Stimulated activated CD4-positive, alpha-beta T cell treated with anti-CD3 and anti-CD28 coated beads, Interleukin-1b, Interleukin-23, amount 100 ng/mL, for 24 hours (primary cell): ENCODE measurements at places on chromosomes 6 and 20.

GRCh38 chr6:85868685-85869084 is 226.0 kb upstream of the SYNCRIP start:
- no peak for DNase-seq

GRCh38 chr6:40606526-40606925 is 19.4 kb upstream of the LRFN2 start:
- DNase-seq = no peak

DNA sequence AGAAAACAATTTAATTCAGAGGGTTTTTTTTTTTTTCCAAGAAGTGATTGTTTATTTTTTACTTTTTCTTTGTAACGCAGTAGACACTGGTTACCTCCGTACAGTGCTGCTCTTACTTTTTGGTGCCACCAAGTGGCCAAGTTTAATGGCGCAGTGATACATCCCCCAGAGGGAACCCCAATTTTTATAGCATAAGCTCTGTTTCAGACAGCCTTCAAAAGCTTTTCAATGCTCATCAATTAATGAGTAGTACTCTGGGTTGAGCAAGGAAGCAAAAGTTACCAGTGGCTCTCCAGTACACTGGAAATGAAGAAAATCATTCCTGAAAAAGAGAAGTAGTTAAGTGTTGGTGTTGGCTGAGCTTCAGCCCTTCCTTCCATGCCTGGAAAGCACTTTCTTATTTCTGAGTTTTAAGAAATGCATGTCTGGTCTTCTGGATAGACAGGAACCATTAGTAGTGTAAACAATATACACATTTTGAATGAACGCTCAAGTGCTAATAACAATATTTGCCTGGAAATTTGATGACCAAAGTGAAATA is 129.1 kb upstream of the SMLR1 start:
- peak; percentile 28 for DNase-seq

- no peak for DNase-seq
Observed at GRCh38 chr6:130503146-130503545, 137.3 kb downstream of the TMEM200A start.

DNA sequence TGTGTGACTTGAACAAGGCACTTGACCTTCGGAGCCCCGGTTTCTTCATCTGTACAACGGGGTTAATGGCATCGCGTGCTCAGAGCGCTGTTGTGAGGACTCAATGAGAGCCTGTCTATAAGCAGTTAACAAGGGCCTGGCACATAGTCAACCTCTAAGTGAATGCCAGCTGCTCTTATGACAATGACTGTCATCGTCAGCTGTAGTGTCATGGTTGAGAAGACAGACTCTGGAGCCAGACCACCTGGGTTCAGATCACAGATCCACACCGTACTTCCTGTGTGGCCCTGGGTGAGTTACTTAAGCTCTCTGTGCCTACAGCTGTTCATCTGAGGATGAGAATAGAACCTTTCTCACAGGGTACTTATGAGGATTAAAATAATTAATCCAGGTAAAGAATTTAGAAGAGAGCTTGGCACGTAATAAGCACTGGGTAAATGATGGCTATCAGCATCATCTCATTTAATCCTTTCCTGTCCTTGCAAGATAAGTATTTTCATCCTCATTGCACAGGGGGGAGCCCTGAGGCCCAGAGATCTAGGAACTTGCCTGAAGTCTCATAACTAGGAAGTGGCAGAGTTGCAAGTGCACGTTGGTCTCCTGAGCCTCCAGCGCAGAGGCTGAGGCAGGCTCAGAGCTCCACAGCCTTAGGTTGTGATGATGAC is 105.3 kb downstream of the EYA2 start:
- no peak for DNase-seq

- no peak for DNase-seq
Observed at GRCh38 chr20:23042270-23042669, 7.2 kb downstream of the SSTR4 start.

GRCh38 chr6:43203029-43203717 is 21.2 kb downstream of the CUL9 start:
- DNase-seq = no peak

DNA sequence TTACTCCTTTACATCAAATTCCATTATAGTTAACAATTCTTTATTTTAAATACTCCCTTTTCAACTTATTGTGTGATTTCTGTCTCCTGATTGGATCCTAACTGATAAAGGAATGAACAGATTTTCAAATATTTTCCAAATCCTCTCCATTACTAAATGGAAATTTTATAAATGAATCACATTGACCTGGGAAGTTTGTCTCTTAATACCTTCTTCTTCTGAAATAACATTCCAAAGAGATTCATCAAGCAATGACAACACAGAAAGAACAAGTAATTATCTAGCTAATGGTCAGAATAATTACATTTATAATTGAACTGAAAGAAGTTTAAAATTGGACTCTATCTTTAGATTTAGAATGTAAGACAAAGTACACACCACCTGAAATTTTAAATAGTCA is 515.4 kb upstream of the PTCHD4 start:
- DNase-seq = no peak

DNA sequence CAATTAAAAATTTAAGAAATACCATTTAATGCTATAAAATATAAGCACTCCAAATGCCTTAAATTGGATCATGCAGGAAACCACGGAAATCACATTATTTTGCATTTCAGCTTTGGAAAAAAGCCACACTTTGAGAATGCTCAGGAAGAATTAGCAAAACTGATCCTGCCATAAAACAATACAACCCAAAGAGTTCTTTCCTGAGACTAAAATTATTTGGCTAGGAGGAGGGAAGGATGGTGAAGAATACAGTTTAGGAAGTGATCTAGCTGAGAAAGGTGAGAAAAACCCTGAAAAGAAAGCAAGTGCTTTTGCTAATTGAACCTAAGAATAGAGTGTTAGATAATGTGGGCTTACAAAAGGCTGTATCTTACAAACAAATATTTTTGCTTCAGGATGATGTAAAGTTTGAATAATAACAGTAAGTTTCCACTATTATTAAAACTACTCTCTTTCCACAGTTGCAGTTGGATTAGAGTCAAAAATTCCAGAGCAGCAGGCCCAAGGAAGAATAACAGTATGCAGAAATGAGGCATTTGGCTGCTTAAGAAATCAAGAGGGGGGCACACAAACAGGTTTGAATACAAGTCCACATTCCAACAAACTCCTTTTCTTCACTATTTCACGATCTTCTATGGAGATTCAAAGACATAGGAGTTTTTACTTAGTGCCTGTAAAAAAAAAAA is 565.4 kb downstream of the RFPL4B start:
- DNase-seq = no peak

DNA sequence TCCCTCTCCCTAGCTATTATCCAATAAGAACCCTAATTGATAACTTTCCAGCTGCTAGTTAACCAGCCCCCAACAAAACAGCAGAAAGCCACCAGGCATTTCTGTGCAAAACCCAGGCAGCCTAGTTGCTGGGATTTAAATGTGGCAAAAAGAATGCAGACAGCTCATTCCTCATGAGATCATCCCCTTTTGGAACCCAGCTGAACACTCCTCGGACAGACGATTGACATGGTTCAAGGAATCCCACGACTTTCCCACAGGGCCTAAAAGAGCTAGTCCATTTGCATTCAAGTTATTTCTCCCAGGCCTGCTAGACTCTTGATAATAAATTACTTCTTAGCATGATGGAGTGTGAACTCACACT is 24.0 kb downstream of the JAG1 start:
- no peak for DNase-seq

GRCh38 chr20:62982124-62983075 is 24.4 kb downstream of the BHLHE23 start:
- DNase-seq = no peak

GRCh38 chr6:155026022-155026705 is 31.0 kb downstream of the TIAM2 start:
- DNase-seq = no peak

DNA sequence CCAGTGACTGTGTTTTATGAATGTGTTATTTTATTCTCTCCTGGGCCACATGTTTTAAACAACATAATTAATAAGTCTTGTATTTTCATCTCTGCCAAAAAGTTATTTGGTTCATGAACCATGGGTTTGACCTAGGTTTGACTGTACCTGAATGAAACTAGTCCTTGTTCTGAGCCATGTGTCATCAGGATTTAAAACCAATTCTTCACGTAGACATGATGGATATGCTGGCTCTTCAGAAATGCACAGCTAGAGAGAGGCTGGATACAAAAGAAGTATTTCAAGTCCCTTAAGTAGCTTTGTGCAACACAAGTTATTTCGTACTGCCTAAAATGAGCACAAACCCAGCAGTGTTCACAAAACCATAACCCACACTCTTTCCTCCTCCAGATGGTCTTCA is 116.1 kb downstream of the IBTK start:
- DNase-seq = no peak

DNA sequence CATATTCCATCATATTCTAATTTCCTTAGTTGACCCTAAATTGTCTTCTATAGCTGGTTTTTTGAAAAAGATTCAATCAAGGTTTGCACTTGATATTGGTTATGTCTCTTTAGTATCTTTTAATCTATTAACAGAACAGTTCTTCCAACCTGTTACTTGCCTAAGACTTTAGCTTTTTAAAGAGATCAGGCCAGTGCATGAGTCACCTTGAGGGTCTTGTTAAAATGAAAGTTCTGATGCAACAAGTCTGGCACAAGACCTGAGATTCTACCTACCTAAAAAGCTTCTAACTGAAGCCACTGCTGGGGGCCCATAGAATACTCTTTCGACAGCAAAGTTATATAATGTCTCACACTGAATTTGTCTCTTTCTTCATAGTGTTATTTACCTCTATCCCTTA is 3.2 kb downstream of the USP45 start:
- DNase-seq = no peak

GRCh38 chr20:57498425-57499400 is 26.2 kb downstream of the CTCFL start:
- no peak for DNase-seq

DNA sequence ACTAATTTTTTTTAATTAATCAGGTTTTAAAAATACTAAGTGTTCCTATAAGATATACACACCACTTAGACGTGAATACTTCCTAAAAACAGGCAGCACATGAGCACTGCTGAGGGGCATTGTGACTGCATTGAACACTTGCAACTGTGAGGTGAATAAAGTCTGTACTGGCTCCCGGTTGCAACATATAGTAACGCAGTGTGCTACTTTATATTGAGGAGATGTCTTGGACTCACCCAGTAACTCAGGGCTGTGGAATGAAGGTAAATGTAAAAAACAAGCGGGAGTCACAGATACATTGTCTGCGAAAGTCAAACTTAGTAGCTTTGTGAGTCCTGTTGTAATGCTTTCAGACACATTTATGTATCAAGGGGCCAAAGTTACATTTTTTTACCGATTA is 17.0 kb upstream of the HLA-A start:
- no peak for DNase-seq
